HT1080 (cell line): ENCODE measurements at places on chromosomes 4 and X. TPM values are rescaled to one million over a fixed set of nuclear protein-coding genes. Genes with fewer than 3 reads are reported as not detected.

The DUX4 gene
- not detected in 2 replicates for total RNA-seq

The EOLA1 gene
- total RNA-seq = 11.2 and 12.4 TPM in 2 replicates

The RAB33A gene
- 0.16 TPM in 1 of 2 replicates, not detected in the other for total RNA-seq

The ASB11 gene
- not detected in 2 replicates for total RNA-seq

The SULT1B1 gene
- 0.19 and 0.27 TPM in 2 replicates for total RNA-seq

The DRD5 gene
- not detected in 2 replicates for total RNA-seq

The HTN3 gene
- 0.80 and 1.1 TPM in 2 replicates for total RNA-seq
